ENCODE measurements at places on chromosomes 4 and X.
A peak's percentile ranks its signal among the peaks of the same experiment; 100 is the strongest.

GRCh38 chrX:155246748-155247147, 17.5 kb downstream of the RAB39B start:
- no peak for DNase-seq

GRCh38 chr4:55386840-55387239, 8.9 kb upstream of the TMEM165 start:
- DNase-seq = no peak

DNA sequence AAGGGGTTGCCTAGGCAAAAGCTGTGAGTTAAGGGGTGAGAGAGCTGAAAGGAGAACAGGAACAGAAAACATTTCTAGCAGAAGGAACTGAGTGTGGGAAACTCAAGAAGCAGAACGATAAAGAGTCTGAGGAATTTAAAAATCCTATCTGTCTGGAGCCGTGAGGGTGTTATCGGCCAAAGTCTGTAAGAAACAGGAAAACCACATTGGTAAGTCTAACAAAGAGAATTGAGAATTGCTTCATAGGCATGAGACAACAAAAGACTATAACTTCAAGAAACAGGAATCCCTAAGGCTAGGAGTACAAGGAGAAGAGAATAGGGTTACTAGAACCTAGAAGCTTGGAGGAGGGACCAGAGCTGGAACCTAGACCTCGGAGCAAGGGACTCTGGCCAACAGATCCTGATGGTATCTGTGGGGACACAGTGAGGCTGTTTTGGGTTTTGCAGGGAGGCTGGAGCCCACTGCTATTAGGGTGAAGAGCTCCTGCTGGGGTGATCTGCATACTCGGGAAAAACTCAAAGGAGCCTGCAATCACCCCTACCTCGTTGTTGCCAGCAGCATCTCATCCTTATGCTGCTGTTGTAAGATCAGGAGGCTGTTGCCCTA, 175.6 kb downstream of the FBXO8 start:
- DNase-seq = no peak

DNA sequence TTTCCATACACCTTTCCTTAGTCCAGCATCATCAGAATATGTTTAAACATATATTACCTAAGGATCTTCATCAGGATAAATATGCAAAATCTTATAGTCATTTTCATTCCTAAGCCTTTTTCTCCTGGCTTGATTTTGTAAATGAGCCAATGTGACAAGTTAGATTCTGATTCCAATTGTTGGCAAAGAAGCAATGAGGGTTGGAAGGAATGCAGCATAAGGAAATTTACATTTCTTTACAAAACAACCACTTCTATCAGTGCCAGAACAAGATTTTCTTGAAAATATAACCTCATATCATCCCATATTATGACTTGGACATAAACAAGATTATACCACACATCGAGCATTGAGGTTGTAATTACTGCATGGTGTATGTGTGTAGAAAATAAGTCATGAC, 508.1 kb downstream of the TRAM1L1 start:
- no peak for DNase-seq

DNA sequence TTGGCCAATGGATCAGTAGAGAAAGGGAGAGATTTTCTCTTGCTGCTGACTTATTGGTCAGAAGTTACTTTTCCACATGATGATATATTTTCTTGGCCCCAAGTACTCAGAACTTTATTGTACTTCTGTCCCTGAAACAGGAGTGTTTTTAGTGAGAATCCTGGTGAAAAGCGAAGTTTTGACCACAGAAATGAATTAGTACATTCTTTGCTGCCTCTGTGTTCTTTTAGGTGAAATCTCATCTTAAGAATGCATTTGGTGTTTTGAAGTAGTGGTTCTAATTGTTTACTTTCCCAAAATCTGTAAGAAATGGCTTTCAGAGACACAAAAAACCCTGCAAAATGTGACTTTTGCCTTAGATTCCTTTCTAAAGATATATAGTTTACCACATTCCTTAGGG, 240.4 kb downstream of the FRMPD4 start:
- DNase-seq = no peak

DNA sequence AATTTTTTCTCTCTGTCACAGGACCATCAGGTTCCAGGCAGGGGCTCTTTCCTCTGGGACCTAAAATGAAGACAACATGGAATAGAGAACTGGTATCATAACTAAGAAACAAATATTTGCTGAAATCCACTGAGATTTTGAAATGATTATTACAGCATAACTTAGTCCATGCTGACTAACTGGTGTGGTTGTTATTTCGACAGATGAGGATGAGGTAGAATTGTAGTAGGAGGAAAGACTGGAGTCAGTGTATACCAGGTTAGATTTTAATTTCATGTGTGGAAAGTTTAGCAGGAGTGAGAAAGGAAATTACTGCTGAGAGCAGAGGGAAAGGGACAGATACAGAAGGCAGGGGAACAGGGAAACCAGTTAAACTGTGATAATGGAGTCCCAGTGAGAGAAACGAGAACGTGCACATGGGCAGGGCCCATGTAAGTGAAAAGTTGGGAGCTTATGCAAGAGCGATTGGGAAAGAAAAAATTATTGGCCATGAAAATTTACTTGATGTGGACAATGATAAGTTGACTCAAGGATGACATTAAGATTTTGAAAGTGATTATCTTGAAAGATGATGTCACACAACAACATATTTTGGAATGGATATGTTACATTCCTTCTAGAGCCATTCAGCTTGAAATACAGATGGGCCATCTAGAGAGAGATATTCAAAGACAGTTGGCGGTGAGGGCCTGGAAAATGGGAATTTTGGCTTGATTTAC, 98.7 kb upstream of the DDIT4L start:
- DNase-seq = no peak

- no peak for DNase-seq
Observed at GRCh38 chr4:68346461-68346860, 3.4 kb downstream of the YTHDC1 start.

- no peak for DNase-seq
Observed at GRCh38 chr4:71140563-71140962, 147.1 kb downstream of the DCK start.

DNA sequence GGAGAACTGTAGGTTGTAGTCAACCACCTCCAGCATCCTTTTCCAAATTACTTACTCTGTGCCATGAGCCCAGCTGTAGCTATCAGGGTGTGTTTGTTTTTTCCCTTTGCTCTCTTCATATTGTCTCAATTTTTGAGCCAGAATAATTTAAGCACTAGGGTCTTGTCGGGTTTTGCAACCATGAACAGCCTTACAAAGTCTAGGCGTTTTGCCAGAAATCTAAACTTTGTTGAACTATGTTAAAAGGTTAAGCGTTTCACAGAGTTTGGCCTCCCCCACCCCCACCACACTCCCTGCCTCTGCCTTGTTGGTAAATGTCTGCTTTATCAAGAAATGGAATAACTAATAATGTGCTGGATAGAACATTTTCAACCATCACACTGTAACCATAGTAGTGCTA, 190.6 kb upstream of the TTC29 start:
- no peak for DNase-seq

DNA sequence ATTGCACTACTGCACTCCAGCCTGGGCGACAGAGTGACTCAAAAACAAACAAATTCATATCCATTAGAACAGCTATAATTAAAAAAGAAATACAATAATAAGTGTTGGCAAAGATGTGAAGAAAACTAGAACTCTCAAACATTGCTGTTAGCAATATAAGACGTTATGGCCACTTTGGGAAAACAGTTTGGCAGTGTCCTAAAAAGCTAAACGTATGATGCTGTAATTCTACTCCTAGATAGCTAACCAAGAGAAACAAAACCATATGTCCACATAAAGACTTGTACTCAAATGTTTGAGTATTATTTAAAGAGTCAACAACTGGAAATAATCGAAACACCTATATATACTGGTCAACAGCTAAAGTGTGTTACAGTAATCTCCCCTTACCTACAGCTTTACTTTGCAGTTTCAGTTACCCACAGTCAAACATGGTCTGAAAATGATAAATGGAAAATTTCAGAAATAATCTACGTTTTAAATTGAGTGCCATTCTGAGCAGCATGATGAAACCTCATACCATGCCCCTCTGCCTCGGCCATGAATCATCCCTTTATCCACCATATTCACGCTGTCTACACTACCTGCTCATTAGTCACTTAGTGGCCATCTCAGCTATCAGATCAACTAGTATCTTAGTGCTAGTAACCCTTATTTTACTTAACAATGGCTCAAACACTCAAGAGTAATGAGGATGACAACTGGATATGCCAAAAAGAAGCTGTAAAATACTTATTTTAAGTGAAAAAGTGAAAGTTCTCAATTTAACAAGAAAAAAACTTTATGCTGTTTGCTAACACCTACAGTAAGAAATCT, 4.9 kb downstream of the ELF2 start:
- no peak for DNase-seq

GRCh38 chr4:2254665-2255500, 7.0 kb downstream of the MXD4 start:
- peak; percentile 64 for DNase-seq

DNA sequence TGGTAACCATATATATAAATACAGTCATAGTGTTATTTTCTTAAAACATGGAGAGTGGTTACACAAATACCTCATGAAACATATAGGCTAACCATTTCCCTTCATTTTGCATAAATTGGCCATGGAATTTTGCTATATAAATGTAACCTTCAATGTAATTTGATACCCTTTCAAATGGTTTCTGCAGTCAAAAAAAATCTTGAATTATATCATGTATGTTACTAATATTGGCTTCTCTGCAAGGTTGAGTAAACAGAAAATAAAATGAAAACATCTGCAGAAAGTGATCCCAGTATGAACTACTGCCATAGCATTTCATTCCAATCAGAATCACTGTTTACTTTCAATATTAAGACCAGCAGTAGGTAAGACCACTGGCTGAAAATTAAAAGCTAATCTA, 1165.9 kb upstream of the TENM3 start:
- no peak for DNase-seq

DNA sequence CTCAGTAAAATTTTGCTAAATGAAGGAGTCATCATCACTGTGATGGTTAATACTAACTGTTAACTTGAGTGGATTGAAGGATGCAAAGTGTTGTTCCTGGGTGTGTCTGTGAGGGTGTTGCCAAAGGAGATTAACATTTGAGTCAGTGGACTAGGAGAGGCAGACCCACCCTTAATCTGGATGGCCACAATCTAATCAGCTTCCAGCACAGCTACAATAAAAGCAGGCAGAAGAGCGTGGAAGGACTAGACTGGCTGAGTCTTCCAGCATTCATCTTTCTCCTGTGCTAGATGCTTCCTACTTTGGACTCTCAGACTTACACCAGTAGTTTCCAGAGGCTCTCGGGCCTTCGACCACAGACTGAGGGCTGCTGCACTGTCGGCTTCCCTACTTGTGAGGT, 21.3 kb upstream of the WDR44 start:
- no peak for DNase-seq

DNA sequence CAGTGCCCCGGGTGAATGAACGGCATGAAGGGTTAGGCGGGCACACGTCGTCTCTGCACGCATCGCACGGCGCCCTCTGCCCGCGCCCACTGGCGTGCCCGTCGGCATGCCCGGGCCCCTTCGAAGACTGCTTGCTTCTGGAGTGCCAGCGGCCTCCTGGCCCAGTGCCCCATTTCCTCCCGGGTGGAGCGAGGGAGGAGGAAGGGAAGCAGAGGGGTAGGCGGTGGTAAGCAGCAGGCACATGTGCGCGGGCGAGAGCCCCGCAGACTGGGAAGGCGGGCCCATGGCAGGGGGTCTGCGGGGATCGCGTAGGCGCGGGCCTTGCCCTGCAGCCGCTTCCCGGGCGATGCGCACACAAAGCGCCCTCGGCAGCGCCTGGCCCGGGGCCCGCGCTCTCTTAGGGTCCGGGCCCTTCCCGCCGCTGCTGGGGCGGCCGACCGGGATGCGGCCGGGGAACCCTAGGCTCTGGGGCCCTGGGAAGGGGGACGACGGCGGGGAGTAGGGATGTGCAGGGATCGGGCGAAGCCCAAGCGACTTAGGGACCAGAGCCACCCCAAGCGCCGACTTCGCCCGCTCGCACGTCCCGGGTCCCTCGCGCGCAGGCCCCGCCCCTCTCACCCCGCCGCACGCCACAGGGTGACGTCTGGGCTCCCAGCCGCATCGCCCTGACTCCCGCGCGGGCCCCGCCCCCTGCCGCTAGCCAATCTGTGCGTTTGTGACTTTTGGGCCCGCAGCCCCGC, 866 bp upstream of the EMD start:
- no peak for DNase-seq

- DNase-seq = no peak
Observed at GRCh38 chr4:81502564-81502963, 30.9 kb upstream of the RASGEF1B start.

GRCh38 chr4:87034527-87034926, 99.7 kb downstream of the AFF1 start:
- no peak for DNase-seq

- no peak for DNase-seq
Observed at GRCh38 chr4:139768896-139769295, 103.3 kb downstream of the MGST2 start.

- no peak for DNase-seq
Observed at GRCh38 chr4:74218201-74218600, 60.3 kb downstream of the MTHFD2L start.

- DNase-seq = no peak
Observed at GRCh38 chr4:71564775-71565174, 219.1 kb downstream of the GC start.

- peak; percentile 49 for DNase-seq
Observed at GRCh38 chr4:3629665-3630064, 97.4 kb upstream of the LRPAP1 start.

GRCh38 chr4:154998284-154998683, 210.2 kb upstream of the NPY2R start:
- no peak for DNase-seq

GRCh38 chrX:155070038-155070437, 898 bp downstream of the CMC4 start:
- no peak for DNase-seq

DNA sequence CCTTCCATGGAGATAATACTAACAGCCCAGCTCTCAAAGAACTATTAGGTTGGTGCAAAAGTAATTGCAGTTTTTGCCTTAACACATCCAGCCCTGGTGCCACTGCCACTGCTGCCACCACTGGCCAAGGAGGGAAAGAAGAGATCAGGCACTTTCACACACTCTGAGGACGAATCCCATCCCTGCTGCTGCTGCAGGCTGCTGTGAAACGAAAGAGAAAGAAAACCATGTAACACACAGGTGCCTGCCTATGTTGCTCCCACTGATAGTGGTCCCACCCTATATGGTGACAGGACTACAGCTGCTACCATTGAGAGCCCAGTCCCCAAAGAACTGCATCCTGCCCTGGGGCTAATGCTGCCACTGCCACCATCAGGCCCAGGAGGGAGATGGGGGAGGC, 35.1 kb downstream of the TMLHE start:
- DNase-seq = no peak

DNA sequence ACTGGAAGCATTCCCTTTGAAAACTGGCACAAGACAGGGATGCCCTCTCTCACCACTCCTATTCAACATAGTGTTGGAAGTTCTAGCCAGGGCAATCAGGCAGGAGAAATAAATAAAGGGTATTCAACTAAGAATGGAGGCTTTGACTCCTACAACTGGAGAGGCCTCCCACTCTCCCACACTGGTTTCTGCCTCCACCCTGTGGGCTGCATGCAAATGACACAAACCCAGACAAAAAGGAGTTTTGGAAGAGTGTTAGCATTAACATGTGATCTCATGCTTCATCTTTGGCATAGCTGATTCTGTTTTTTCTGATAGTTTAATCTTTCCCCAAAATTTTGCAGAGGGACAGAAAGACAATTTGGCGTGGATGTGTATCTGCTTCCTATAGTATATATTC, 80.8 kb upstream of the IQCM start:
- DNase-seq = no peak

Measured in posterior vena cava (tissue), 2 donors.